ENCODE measurements at places on chromosomes 6 and 20.

GRCh38 chr6:8110725-8111124 lies 8.4 kb upstream of the EEF1E1 start:
- DNase-seq, result no peak

GRCh38 chr20:36113566-36114250 lies 40.8 kb upstream of the EPB41L1 start:
- DNase-seq, result no peak

- DNase-seq, result no peak
Measured at GRCh38 chr6:33910594-33910993, 106.8 kb upstream of the MLN start.

DNA sequence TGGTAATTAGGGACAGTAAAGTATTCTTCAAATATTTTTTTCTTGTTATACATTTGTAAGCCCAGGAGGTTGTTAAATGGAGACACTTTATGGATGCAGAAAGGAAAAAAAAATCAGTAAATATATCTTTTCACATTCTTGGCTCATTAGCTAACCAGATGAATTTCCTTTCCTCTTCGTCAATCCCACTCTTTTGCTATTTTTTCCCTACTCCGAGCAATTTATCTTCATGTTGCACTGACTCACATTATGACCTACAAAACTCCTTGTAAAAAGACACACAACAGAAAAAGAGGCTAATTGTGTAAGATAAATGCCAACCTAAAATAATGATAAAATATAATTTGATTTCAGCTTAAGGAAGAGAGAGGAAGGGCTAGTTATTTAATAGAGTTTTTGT lies 472.9 kb upstream of the ZNF337 start:
- no peak for DNase-seq

GRCh38 chr20:51347831-51348230 lies 194.7 kb downstream of the NFATC2 start:
- no peak for DNase-seq
